Activated naive CD4-positive, alpha-beta T cell (primary cell): ENCODE measurements at places on chromosomes 7 and 10.

DNA sequence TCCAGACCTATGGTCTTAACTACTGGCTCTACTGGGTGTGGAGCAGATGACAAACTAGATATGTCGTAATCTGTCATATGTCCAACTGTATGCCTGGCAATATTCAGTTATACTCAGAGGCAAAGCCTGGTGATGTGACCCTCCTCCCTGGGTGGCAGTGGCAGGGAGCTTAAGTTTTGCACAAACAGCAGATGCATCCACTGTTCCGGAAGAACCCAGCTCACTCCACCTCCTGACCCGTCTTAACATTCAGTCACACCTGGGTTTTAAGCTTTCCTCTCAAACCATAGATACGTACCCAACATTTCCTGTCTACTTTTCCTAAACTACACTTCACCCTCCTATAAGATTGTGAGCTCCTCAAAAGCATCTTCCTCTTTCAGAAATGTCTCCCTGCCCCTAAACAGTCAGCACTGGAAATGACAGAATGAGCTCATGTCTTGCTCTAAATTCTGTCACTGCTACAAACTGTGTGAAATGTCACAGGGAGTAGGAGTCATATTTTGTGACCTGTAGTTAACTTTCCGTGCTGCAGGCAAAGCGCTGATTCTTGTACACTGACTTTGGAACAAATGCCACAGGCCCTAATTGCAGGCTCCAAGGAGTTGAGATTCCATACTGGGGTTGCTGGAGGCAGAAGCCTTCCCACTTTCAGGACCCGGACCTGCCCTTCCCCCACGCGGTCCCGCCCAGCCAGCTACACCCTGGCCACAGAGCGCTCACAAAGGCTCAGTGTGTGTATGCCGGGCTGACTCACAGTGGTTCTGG is 23.9 kb downstream of the SCD start:
- peak; percentile 20 for DNase-seq

DNA sequence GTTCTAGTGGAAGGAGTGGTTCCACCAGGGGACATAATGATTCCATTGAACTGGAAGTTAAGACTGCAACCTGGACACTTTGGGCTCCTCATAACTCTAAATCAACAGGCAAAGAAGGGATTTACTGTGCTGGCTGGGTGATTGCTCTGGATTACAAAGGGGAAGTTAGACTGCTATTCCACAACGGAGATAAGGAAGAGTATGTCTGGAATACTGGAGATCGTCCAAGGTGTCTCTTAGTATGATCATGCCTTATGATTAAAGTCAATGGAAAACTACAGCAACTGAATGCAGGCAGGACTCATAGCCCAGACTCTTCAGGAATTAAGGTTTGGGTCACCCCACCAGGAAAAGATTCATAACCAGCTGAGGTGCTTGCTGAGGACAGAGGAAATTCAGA is 310.6 kb upstream of the MGMT start:
- DNase-seq: no peak

DNA sequence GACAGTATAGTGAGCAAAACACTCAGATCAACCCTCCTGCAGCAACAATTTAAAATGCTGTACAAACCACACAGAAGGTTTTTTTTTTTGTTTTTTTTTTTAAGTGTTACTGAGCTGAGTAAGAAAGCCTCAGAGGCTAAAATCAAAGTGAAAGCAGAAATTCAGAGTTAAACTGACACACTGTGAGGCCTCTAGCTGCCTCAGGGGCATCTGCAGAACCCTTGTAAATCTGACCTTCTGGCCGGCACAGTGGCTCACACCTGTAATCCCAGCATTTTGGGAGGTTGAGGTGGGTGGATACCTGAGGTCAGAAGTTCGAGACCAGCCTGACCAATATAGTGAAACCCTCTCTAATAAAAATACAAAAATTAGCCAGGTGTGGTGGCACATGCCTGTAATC is 7.4 kb upstream of the GNA12 start:
- no peak for DNase-seq

DNA sequence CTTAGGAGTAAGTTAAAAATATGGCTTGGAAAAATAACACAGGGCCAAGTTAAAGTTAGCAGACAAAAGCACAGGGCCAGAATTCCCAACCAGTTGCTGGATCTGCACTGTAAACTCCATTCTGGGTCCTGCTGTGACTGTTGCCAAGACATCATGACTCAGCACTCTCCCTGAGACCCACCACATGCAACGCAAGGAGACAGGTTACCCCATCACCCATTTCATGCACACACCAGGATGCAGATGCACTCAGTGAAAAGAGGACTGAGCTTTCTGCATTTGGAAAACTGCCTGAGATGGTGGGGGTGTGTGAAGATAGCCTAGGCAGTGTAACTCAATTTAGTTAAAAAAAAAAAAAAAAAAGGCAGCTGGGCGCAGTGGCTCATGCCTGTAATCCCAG is 97.6 kb upstream of the ZNF438 start:
- DNase-seq: no peak

GRCh38 chr7:127221731-127222130 is 31.0 kb downstream of the GRM8 start:
- DNase-seq: no peak

DNA sequence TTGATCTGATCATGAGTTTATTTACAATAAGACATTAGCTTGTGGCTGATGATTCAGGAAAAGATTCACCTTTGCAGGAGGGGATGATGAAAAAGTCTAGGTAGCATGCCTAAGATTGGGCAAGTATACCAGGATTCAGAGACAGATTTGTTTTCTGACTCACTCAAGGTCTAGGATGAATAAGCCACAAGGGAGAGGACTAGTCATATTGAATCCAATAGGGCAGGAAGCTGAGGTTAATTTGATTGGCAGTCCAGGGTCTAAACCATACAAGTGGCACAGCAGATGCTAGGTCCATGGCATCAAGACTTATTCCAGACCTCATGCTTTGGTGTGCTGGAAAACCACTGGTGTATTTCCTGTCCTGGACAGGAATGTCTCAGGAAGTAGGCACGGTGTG is 1133.4 kb downstream of the XPNPEP1 start:
- DNase-seq: no peak

DNA sequence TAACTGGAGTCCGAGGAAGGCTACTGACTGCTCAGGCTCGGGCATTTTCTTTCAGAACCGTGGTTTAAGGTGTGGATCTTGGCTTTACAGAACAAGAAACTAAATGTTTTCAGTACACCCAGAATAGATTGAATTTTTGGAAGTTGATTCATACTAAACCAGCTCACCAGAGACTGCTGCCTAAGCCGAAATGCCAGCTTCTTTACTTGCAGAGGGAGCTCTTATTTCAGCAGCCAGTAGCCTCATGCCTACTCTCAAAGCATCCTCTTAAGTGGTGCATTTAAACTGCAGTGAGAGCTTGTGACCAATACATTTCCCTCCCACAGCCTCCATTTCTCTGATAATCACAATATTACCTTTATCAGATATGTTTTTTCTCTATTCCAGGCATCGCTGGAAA is 615.1 kb downstream of the SUGCT start:
- DNase-seq: no peak

GRCh38 chr10:21194510-21194993 is 297.4 kb upstream of the NEBL start:
- no peak for DNase-seq

DNA sequence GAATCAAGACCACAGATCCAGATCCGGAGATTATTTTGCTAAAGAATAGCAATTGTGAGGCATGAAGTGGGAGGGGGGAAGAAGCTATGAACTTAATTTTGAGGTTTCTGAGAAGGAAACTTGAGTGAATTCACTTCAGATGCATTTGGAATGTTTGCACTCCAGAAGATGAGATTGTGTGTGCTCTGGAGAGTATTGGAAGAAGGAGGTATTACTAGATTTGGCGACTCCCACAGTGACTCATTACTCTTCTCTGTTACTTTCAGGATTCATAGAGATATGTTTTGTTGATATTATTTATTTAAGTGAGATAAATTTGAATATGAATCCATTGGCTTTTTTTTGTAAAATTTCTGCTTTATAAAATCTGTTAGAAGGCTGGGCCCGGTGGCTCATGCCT is 80.7 kb downstream of the ANKRD30A start:
- no peak for DNase-seq

- no peak for DNase-seq
Measured at GRCh38 chr7:87886875-87887274, 10.6 kb downstream of the DBF4 start.

- DNase-seq: no peak
Measured at GRCh38 chr10:102109166-102110116, 10.7 kb downstream of the LDB1 start.

DNA sequence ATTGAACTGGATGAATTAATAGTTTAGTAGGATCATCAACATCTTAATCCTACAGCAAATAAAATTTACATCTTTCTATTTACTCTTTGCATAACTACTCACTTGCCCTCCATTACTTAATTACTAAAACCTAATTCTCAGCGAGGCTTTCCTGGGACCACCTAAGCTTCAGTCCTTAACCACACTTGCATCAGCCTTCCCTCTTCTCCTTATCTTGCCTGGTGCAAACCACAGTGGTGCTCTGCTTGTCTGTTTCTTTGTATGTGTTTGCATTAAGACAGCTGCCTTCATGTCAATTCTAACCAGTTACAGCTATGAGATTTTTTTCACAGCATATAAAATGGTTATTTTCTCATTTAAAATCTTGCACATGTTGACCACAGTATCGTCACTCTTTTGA is 72.6 kb upstream of the ZNF92 start:
- DNase-seq: no peak

DNA sequence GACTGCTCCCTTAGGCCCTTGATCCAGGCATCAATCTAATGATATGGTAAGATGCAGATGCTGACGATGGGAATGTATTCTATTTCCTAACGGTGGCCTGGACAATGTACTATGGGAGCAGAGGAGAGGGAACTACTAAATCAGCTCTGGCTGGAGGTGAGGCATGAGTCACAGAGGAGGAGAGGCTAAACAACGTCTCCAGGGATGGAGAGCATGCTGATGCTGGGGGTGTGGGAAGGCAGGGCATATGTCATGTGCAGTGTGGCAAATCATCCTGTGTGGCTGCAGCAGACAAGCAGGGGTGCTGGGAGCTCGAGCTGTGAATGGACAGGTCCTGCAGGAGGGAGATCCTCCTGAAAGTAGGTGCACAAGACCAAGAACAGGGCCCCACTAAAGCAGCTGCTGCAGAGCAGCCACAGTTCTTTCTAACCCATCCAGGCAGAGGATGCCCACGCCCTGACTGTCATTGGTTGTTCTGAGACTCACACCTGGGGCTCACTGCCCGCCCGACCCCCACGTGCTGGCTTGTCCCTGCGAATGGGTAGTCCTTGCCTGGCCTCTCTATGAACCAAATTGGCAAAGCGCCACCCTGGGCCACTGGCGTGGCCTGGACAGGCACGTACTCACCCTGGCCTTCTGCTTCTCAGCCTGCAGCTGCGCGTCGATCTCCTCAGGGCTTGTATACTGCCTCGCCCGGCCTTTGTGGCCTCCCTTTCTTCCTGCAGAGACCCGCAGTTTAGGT is 4.0 kb downstream of the PDAP1 start:
- DNase-seq: no peak

- DNase-seq: no peak
Measured at GRCh38 chr7:340979-341694, 51.2 kb downstream of the FOXL3 start.

- DNase-seq: no peak
Measured at GRCh38 chr7:100493476-100494264, 9.9 kb downstream of the NYAP1 start.

DNA sequence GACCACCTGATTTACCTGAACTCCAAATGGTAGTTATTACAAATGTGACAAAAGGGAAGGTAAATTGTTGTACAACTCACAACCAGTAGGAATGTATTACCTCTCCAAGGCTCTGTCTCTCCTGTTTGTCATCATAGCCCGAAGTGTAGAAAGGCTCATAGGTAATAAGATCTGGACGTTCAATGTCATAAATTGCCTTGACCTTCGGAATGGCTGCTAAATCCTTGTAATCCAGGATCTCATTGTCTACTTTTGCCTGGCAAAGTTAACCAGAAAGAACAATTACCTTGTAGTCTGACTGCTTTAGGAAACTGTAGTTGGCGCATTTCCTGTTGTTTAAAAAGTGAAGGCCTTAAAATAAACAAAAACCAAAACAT is 68.6 kb upstream of the AFAP1L2 start:
- DNase-seq: no peak

DNA sequence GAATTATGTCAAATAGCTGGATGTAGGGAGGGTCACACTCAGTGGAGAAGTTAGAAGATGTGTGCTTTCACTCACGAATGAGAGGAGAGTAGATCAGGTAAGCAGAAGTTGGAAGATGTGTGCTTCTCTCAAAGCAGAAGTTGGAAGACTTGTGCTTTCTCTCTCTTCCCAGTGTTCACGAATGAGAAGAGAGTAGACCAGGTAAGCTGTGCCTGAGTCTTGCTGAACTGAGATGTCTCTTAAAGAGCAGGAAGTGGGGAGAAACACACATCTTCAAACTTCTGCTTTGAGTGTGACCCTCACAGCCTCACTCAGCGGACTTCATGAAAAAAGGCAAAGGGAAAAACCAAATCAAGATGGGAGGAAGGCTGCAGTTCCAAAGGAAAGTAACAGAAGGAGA is 7.0 kb upstream of the TMEM243 start:
- DNase-seq: no peak

- no peak for DNase-seq
Measured at GRCh38 chr10:122561212-122561611, 658 bp downstream of the DMBT1 start.

DNA sequence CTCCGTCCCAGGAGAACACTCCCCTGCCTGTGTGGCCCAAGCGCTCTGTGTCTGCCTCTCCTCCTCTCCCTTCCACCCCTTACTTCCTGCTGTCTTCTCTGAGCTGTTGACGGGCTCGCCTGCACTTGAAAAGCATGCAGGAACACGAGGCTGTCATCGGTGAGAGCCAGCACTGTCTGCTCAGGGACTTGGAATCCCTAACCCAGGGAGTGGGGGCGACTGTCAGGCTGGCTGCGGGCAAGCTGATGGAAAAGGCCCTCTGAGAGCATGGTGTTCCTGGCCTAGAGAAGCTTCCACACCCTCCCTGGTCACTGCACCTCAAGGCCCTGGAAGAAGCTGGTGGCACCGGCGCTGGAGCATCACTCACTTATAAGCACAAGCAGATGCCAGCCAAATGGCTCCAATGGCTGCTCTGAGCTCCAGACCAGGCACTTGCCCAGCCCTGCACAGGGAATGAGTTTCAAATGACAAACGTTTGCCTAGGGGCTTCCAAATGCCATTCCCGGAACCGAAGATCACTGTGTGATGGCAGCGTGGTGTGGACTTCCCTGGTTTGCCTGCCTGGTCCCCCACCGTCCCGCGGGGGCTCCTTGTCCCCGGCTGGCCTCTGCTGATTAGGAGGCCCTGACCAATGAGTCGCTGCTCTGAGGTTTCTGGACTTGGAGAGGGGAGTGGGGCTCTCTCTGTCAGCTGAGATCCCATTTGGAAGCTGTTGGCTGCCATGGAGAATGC is 56.7 kb upstream of the EBF3 start:
- DNase-seq: no peak

DNA sequence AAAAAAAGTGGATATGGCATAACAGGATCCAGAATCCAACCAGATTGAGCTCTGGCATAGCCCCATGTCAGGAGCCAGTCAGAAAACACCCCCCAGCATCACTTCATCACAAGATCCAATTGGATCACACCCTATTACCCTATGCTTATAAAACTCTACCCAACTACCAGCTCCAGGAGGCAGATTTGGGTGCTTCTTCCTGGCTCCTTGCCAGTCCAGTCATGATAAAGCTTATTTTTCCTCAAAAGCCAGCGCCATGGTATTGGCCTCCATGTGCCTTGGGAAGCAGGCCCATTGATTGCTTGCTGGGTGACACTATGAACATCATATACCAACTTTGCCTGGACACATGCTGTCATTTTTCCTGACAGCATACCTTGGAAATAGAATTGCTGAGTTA is 281.4 kb upstream of the MKLN1 start:
- no peak for DNase-seq

- DNase-seq: no peak
Measured at GRCh38 chr7:35748371-35748770, 52.5 kb upstream of the SEPTIN7 start.

- DNase-seq: no peak
Measured at GRCh38 chr10:59465088-59465487, 102.7 kb upstream of the FAM13C start.
